ENCODE measurements at places on chromosomes 2 and 18.

GRCh38 chr2:197121756-197122385 is 188.7 kb downstream of the ANKRD44 start:
- no peak for DNase-seq

- no peak for DNase-seq
These were observed 85.3 kb downstream of the CDC42EP3 start for GRCh38 chr2:37585982-37586621.

DNA sequence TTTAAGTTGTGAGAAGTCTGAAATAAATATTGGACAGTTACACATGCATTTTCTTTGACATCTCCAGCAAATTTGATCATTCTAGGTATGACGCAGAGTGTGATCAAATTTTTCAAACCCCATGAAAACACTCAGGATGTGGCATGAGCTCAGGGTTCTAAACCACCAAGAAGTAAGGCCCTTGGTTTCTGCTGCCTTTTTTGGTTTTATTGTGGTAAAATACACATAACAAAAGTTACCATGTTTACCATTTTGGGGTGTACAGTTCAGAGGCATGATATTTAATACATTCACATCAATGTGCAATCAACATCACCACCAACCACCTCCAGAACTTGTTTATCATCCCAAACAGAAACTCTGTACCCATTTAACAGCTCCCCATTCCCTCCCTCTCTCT is 64.3 kb upstream of the TTN start:
- DNase-seq: no peak

- peak; percentile 7 for DNase-seq
These were observed 185.5 kb downstream of the CCDC85A start for GRCh38 chr2:56369316-56369715.

DNA sequence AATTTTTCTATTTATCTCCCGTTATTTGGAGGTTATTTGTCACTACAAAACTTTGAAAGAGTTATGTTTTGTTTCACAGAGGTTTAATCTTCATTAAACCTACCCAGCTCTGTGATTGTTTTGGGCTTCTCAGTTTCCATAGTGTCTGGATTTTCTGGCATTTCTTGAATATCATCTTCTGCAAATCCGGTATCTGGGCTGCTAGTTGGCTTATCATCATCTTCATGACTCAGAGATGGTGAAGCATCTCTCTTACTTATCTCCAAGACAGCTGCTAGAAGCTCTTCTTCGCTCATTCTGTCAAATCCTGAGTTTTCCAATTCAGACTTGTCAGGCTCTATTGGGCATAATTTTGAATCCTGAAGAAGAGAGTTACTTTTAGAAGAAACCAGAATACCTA is 55.6 kb downstream of the VIL1 start:
- no peak for DNase-seq

DNA sequence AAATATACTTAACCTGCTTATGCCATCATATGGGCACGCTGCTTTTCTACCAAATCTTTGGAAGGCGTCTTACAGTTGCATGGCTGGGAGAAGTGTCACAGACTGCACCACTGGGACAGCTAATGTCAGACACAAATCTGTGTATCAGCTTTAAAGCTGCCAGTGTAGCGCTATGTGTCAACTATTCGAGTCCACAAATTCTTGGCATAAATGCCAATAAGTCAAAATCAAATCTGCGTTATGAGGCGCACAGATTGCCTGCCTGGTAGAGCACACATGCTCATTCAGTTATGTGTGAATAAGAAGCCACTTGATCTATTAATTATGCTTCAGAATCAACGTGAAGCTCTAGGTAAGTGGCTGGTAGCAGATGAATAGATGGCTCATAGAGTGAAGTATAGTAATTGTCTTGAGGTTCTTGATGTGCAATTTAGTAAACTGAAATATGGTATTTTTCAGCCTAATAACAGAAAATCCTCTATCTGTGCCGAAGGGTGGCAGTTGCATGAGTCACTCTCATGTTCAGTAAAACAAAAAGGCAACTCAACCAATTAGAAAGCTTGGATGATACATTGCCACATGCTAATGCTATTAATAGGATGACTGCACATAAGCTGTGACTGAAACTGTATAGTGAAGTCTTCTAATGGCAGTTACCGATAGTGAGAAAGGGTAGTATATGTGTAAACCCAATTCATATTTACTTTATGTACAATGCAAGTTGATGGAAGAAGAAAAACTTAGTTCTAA is 52.0 kb downstream of the DCC start:
- no peak for DNase-seq

GRCh38 chr2:5482929-5483331 is 209.3 kb upstream of the SOX11 start:
- DNase-seq: no peak

GRCh38 chr2:128832946-128833663 is 514.4 kb upstream of the HS6ST1 start:
- DNase-seq: no peak
